Fibroblast of villous mesenchyme (primary cell): ENCODE measurements at places on chromosomes 1 and 21. TPM values are rescaled to one million over a fixed set of nuclear protein-coding genes. Genes with fewer than 3 reads are reported as not detected.
A peak's percentile ranks its signal among the peaks of the same experiment; 100 is the strongest.

GRCh38 chr1:245200146-245200545, 45.4 kb downstream of the KIF26B start:
- DNase-seq, result no peak

GRCh38 chr1:10796029-10796944, at the start of gene CASZ1:
CASZ1 (minus strand) TSS chr1:10796646; CDS start chr1:10693889, 102,757 bp downstream.
- DNase-seq, result peak; percentile 86

DNA sequence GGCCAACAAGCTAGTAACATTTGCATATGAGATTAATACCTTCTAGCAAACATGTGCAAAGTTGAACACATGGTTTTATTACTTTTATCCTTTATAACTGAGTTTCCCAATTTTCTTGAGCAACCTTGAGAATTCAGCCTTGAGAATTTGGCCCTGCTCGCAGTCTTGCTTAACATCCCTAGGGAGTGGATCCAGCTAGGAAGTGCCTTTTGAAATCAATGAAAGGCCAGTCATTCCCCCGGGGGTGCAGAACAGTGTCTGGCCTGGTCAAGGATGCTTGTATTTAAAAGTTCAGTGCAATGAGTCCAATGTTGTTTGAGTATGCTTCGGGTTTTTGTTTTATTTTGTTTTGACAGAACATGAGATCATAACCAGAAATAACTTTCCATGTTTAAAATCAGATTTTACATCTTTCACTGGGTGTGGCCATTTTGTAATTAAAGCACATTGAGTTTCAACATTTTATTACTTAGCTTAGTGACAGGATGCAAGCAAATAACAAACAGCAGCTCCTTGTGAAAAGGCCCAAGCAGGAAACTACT, 16.7 kb downstream of the PALMD start:
- DNase-seq, result peak; percentile 97

GRCh38 chr1:156104065-156104810, 10.3 kb upstream of the LMNA start:
- DNase-seq, result peak; percentile 83

DNA sequence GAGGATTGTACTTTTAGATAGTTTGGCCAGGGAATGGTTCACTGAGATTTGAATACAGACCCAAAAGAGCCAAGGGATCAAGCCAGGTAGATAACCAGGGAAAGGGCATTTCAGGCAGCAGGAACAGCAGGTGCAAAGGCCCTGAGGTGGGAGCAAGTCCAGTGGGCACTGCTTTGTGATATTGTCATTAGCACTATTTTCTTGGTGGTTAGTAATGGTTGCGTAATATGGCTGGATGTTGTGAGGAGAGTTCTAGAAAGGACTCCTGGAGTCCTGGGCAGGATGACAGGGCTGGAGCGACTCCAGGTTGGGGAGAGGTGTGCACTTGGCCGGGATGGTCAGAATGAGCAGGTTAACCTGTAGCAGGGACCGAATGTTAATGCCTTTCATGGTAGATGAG, 4.4 kb downstream of the AZIN2 start:
- no peak for DNase-seq

GRCh38 chr1:153231785-153232184, 14.4 kb downstream of the PRR9 start:
- no peak for DNase-seq

The KRTAP19-3 gene
- not detected in 2 replicates for total RNA-seq

The TPTE gene
- total RNA-seq, result 0.32 and 0.43 TPM in 2 replicates
